ENCODE measurements at places on chromosomes 1 and 21.

GRCh38 chr1:212188599-212189351, 96.4 kb upstream of the PPP2R5A start:
- no peak for DNase-seq

- no peak for DNase-seq
Measured at GRCh38 chr1:79259390-79260336, 253.1 kb upstream of the ADGRL4 start.

- DNase-seq, result no peak
Measured at GRCh38 chr1:218171302-218171893, 113.7 kb upstream of the RRP15 start.

GRCh38 chr1:999725-1000356, at the start of gene HES4:
TSS of gene HES4 (minus strand) at chr1:1000097. CDS start at chr1:999973, 124 bp downstream.
- no peak for DNase-seq

- no peak for DNase-seq
Measured at GRCh38 chr1:170674239-170674638, 10.3 kb downstream of the PRRX1 start.

DNA sequence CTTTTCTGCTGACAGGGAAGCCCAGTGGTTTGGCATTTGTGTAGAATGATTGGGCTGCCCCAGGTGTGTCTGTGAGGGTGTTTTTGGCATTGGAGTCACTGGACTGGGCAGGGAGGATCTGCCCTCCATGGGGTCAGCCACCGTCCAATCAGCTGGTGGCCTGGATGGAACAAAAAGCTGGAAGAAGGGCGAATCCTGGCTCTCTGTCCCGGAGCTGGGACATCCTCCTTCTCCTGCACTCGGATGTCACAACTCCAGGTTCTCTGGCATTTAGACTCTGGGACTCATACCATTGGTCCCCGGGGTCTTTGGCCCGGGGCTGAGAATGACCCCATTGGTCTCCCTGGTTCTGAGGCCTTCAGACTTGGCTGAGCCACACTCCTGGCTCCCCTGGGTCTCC, 11.2 kb downstream of the SPSB1 start:
- DNase-seq, result no peak

DNA sequence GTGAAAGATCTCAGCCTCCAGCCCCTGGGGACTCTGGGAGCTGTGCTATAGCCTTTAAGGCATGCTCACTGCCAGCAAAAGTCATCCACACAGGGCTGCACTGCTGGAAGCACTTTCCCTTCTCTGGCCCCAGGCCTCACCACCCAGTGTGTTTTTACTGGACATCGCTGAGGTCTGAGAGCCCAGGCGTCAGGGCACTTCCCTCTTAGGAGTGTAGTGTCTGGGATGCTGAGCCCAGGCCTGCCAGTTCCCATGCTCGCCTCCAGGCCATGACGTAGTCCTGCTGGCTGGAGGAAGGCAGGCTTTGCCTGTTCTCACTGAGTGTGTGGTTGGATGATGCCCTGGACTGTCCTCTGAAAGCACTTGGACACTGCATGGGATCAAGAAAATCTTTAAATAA, 101.2 kb downstream of the GDAP2 start:
- DNase-seq, result no peak

DNA sequence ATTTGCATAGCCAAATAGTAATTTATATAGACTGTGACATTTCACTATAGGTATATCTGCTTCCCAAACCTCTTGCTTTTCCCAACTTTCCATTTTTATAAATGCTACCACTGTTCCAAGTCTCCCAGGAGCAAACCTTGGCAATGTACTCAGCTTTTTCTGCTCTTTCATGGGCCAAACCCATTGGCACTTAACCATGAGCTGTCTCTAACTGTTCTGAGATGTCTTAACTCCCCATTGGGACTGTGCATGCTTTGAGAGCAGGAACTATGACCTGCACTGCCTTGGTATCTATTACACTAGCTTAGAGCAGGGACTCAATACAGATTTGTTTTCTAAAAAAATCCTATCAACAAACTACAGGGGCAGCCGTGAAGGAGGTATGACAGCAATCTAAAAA, 22.5 kb upstream of the KHDRBS1 start:
- no peak for DNase-seq

DNA sequence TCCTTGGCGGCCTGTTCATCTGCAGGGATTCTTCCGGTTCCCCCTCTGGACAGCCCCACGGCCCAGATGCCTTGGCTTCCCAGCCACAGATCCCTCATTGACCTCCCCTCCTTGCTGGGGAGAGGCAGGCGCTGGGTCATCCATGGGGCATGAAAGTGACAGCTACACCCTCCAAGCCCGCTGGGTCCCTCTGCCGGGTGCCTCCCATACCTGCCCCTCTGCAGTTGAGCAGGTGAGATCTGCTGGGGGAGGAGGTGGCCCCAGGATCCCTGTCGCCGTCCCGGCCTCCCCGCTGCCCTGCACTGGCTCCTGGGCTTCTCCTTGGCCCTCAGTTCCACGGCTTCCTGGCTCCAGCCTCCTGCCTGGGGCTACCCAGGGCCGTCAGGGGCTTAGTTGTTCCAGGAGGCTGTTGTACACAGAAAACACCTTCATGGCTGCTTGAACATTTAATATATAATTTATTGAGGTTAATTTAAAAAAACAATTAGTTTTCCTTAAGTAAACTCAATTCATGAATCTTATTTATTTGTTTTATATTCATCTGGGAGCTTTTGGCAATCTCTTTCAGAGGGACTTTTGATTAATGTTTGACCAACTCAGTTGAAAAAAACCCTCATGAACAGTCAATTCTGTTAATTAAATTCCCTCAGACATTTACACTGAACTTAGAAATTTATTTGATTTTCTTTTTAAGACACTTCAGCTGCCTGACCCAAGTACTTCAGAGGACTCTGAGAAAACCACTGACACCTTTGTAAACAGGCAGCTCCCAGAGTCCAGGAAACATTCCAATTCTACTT, 67.6 kb upstream of the ABCG1 start:
- no peak for DNase-seq

GRCh38 chr21:16133248-16133647, 403.5 kb downstream of the USP25 start:
- no peak for DNase-seq

DNA sequence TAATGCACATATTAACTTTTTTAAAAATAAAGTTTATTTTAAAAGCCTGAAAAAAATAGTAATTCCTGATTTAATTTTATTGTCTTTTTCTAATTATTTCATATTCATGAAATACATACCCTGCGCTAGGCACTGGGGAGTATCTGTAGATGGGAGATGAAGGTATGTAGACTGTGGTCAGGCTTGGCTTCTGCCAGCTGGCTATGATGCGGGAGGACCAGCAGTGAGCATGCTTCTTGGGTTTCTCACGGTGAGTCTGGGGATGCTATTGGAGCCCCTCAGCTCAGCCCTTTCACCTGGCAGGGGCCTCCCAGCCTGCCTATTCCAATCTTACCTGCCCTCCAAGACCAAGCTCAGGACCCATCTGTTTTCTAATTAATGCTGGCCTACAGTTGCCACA, 138.4 kb downstream of the NOS1AP start:
- no peak for DNase-seq

DNA sequence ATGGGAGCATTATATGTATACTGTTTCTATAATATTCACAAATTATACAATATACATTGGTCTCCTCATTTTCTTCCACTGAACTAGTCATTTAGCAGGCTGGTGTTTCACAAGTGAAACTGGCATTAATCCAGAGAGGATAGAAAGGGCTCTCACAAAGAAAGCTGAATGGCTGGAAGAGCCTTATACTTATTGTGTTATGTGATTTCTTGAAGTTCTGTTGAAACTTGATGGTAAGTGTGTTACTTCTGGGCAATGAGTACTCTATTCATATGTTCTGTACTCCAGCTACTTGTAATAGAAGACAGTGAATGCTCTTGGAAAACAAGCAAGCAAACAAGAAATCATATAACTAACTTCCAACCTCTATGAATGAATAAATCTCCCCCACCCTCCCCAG, 14.9 kb downstream of the STX12 start:
- no peak for DNase-seq

DNA sequence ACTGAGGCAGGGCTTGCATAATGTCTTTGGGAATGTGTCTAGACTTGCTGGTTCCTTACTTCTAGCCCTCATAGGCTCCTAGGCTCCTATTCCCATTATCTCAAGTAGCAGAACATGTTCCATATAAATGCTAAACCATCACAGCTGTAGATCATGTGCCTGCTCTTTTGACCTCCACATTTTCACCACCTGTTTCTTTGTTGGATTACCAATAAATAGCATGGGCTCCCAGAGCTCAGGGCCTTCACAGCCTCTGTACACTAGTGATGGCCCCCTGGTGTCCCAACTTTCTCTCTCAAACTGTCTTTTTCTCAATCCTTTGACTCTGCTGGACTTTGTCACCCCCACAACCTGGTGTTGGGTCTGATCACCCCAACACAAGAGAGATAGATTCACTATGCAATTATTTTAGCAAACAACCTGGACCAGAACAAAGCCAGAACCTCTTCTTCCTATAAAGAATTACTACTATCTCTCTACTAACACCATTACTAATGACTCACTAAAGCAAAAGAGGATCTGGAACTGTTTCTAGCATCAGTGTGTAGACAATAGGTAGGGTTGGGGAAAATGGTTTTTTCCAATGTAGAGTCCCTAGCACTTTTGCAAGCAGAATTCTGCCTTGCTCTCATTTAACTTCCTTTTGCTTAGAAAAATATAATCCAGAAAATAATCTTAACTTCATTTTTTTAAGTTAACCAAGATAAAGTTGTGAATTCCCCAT, 51.7 kb downstream of the WLS start:
- no peak for DNase-seq
